Activated CD4-positive, alpha-beta T cell treated with anti-CD3 and anti-CD28 coated beads, Interleukin-2, Interleukin-6, amounts not matched to agents 100 ng/mL and 50 ng/mL, durations not matched to agents 16 hours and 8 hours (primary cell): ENCODE measurements at places on chromosomes 2 and 18.

DNA sequence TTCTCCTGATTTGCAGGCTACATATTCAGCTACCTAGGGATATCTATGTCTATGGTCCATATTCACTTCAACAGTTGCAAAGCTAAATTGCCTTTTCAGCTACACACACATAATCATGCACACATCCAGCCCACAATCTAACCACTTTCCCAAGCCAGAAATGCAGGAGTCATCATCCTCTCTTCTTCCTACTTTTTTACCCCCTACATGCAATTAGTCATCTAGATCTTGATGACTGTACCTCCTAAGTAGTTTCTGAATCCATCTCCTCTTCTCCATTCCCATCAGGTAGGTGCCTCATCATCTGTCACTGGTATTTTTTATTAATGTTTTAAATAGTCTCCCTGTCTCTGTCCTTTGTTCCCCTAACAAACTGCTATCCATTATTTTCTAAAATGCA lies 23.7 kb upstream of the SPRED2 start:
- no peak for DNase-seq

GRCh38 chr2:197358931-197359330 lies 48.4 kb upstream of the ANKRD44 start:
- peak; percentile 25 for DNase-seq

GRCh38 chr2:15049096-15049993 lies 416.8 kb downstream of the LRATD1 start:
- DNase-seq, result no peak

DNA sequence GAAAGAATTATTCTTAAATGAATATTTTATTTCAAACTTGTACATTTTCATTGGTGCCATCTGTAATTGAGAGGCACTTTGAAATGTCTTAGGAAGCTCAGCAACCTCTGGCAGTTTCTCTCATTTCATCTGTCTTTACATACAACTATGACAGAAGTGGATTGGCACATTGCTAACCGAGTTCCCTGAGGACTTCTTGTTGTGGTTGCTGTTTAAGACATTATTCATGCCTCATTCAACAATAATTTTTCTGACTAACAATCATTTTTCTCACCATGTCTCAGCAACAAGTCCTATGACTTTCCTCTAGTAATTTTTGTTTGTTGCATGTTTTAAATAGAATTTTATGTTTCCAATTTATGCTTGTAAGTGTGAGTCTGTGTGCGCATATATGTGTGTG lies 284.0 kb upstream of the CWC22 start:
- no peak for DNase-seq
